ENCODE measurements at places on chromosomes 11 and 22.

GRCh38 chr11:67731583-67731982 lies 57.2 kb upstream of the ALDH3B2 start:
- DNase-seq, result no peak

GRCh38 chr11:77188633-77189491 lies 60.8 kb downstream of the MYO7A start:
- no peak for DNase-seq

GRCh38 chr22:23526596-23527316 lies 53.3 kb downstream of the IGLL1 start:
- no peak for DNase-seq

- DNase-seq, result no peak
These were observed 475.6 kb downstream of the MIAT start for GRCh38 chr22:27133019-27133431.

- no peak for DNase-seq
These were observed 12.6 kb downstream of the LMO1 start for GRCh38 chr11:8250981-8251615.

DNA sequence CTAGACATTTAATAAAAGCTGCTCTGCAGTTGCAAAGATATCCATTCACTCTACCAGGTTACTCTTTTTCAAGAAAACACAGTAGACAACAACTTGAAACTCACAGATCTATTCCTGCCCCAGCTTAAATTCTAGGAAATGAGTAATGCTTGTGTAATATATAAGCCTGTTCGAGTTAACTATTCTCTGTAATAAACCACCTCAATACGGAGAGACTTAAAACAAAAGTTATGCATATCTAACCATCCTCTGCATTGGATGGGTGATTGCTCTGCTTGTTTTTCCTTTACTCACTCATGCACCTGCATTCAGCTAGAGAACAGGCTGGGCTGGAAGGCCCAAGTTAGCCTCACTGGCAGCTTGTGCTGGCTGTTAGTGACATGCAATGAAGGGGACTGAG lies 13.3 kb downstream of the LRRC4C start:
- DNase-seq, result no peak

DNA sequence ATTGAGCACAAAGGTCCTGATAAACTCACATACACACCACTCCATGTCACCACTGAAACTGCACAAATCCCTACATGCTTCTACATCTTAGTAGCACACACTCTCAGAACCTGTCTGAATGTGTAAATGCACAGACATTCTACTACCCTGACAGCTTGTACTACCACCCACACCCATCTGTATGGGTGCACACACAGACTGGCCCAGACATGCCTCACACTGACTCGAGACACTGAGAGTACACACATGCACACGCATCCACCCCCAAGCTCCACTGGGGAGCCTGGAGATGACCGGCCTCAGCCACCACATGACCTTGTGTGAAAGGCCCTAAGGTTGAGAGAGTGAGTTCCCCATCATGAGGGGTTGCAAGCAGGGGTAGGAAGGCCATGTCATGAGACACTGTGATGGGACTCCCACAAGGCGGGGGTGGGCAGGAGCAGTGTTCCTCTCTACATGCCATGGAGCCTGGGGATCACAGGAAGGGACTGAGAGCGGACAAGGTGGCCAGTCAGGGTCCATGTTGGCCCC lies 28.1 kb downstream of the ARAP1 start:
- no peak for DNase-seq

- DNase-seq, result no peak
These were observed 26.0 kb upstream of the TMPRSS5 start for GRCh38 chr11:113732092-113732491.

DNA sequence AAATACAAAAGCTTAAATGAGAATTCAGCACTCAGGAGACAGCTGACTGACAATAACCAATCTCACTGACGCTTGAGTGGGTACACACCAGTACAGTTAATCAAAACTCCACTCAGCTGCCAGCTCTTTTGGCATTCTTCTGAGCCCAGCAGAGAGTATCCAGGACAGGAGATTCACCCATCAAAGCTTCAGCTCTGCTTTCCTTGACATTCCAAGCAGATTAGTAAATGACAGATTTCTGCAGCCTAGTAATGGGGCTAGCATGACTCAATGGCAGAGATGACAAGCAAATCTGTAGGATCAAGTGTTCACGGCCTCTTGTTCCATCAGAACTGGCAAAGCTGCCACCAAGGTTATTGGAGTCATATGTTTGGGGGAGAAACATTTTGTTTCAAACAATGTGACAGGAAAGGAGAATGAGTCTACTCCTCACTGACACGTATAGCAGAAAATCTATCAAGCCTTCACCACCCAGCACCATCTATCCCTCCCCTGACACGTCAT lies 420.0 kb downstream of the DYNC2H1 start:
- no peak for DNase-seq

GRCh38 chr11:113242767-113243397 lies 71.5 kb upstream of the TTC12 start:
- DNase-seq, result no peak

- DNase-seq, result no peak
These were observed 63.2 kb downstream of the BTG4 start for GRCh38 chr11:111448831-111449557.

DNA sequence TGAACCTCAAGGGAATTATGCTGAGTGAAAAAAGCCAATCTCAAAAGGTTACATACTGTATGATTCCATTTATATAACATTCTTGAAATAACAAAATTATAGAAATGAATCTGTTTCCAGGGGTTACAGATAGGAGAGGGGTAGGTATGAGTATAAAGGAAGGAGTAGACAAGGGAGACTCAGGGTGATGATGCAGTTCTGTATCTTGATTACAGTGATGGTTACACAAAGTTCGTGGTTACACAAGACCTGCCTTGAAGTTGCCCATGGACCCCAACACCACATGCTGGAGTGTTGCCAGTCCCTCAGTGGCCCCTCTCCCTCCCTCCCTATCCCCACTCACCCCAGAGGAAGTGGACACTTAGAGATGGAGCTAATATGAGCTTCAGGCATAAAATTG lies 20.3 kb downstream of the STK33 start:
- no peak for DNase-seq

DNA sequence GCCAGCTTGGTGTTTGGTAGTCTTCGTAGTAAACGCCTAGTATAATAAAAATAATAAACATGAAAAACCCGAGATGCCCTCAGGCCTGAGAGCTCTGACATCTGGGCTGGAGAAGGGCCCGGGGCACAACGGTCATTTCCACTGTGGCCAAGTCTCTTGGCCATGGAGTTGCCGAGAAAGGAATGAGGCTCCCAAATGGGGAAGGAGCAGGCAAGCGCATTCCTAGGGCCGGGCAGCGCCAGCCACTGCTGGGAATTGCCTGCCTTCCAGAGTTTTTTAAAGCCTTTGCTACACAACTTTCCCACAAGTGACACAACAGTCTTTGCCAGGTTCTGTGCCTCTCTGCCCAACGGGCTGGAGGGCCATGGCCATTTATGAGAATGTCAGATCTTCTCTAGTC lies 103.4 kb downstream of the NAV2 start:
- no peak for DNase-seq

- no peak for DNase-seq
These were observed 45.2 kb downstream of the NAT10 start for GRCh38 chr11:34150494-34151151.

DNA sequence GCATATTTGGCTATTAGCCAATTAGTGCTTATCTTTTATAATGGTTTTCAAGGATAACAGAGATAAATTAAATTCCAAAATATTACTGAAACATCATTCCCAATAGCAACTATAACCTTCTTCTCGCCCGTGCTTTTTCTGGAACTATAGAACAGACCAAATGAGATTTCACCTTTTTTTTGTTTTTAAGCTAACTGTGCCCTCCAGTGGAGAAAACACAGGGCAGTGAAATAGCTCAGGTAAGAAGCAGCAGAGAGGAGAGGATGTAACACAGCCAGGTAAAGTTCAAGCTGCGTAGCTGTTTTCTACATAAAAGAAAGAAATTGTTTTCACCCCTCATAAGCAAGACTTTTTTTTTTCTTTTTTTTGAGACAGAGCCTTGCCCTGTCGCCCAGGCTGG lies 28.2 kb downstream of the HSD17B12 start:
- no peak for DNase-seq

GRCh38 chr11:115194802-115195110 lies 309.5 kb downstream of the CADM1 start:
- no peak for DNase-seq

GRCh38 chr11:102589047-102589459 lies 36.1 kb downstream of the MMP20 start:
- no peak for DNase-seq

- DNase-seq, result no peak
These were observed 387.9 kb downstream of the BUD13 start for GRCh38 chr11:116384876-116385275.

DNA sequence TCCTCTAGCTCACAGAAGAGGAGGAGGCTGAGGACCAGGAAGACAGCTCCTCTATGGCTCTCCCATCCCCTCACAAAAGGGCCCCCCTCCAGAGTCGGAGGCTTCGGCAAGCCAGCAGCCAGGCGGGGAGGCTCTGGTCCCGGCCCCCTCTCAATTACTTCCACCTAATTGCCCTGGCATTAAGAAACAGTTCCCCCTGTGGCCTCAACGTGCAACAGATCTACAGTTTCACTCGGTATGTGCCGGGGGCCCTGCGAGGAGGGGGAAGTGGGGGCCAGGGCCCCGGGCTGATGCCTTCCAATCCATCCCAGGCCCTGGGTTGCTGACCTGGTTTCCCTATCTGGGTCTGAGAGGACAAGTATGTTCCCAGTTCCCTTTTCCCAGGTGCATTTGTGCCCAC lies 7.9 kb downstream of the FOXR1 start:
- DNase-seq, result no peak

DNA sequence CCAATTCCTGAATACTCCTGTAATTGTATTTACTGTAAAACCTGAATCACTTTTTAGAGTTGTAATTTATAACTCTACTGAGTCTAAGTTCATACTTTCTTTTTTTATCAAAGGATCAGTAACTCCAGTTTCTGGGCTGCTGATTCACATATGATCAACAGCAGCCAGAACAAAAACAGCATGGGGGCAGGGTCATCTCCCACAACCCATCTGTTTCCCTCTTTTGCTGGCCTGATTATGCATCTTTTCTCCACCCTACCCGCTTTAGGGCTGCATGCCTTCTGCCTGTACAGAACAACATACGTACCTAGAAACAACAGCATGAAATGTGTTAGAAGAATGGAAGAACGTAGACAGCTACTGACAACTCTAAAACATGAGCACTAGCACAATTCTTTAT lies 76.0 kb downstream of the MRTFA start:
- no peak for DNase-seq

GRCh38 chr22:40392618-40393017 lies 22.2 kb downstream of the SGSM3 start:
- no peak for DNase-seq
